ENCODE measurements at places on chromosomes 3 and 15.

DNA sequence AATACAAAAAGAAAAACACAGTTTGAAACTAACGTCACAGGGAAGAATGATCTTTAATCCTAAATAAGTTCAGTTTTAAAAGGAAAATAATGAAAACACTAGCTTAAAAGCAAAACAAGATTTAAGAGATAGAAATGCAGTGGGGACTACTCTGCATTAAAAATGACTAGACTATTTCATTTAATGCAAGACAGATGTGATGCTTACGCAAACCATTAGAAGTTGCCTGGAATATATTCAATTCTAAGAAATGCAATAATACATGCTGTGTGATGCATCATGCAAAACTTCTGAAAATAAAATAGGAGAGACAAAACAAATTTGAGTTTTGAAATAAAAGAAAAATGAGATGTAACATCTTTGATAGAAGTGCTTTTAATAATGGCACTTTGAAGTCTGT lies 97.6 kb upstream of the STRIT1 start:
- no peak overlapping the region for H3K27ac ChIP-seq
- H3K27me3 ChIP-seq, result no peaks in the 10 kb centered on the region
- no peak for DNase-seq
- H3K36me3 ChIP-seq, result no peaks in the 10 kb centered on the region

DNA sequence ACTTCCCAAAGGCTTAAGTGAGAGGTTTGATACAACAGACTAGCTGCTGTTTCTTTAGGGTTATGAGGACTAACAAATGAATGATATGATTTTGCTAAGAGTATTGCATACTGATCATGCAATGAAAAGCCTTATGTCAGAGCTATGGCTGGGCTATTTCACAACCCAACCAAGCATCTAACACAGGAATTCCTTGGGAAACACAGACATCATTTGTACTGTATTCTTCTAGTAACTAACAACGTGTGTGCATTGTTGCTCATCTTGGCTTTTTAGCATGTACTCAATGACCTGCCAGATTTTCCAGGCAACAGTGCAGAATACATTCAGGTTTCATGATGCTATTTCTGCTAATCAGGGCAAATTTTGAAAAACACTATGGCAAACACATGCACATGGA lies 19.3 kb downstream of the PDZRN3 start:
- H3K36me3 ChIP-seq, result no peaks in the 10 kb centered on the region
- no peak for DNase-seq
- H3K4me1 ChIP-seq, result peaks cover 2% of the 10 kb centered on the region
- no peak overlapping the region for H3K27ac ChIP-seq
- H3K4me3 ChIP-seq, result no peak overlapping the region

DNA sequence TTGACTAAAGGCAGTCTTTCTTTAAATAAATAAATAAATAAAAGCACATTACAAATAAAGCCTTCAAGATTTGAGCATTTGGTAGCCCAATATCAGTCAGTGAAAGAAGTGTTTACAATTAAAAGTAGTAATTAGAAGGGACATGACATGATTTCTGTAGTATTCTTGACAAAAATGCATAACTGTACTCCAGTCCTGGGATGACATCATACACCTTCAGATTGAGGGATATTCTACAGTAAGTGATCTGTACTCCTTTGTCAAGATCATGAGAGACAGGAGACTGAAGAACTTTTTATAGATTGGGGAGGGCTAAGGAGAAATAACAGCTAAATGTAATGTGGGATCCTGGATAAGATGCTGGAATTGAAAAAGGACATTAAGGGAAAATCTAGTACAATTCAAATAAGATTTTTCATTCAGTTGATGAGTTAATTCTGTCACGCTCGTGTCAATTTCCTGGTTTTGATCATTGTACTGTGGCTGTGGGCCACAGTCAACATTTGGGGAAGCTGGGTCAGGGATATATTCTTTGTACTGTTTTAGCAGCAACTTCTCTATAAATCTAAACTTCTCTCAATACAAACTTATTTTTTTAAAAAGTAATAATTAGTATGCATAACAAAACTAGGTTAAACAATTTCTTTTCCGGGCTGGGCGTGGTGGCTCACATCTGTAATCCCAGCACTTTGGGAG lies 314.8 kb downstream of the PTPRG start:
- no peaks in the 10 kb centered on the region for H3K36me3 ChIP-seq
- H3K4me1 ChIP-seq, result peaks cover 8% of the 10 kb centered on the region
- no peak overlapping the region for H3K27ac ChIP-seq
- H3K4me3 ChIP-seq, result no peak overlapping the region
- DNase-seq, result no peak

- no peak overlapping the region for H3K27ac ChIP-seq
- H3K4me1 ChIP-seq, result no peaks in the 10 kb centered on the region
- DNase-seq, result no peak
- no peaks in the 10 kb centered on the region for H3K36me3 ChIP-seq
Measured at GRCh38 chr15:60945196-60945595, 283.9 kb downstream of the RORA start.

DNA sequence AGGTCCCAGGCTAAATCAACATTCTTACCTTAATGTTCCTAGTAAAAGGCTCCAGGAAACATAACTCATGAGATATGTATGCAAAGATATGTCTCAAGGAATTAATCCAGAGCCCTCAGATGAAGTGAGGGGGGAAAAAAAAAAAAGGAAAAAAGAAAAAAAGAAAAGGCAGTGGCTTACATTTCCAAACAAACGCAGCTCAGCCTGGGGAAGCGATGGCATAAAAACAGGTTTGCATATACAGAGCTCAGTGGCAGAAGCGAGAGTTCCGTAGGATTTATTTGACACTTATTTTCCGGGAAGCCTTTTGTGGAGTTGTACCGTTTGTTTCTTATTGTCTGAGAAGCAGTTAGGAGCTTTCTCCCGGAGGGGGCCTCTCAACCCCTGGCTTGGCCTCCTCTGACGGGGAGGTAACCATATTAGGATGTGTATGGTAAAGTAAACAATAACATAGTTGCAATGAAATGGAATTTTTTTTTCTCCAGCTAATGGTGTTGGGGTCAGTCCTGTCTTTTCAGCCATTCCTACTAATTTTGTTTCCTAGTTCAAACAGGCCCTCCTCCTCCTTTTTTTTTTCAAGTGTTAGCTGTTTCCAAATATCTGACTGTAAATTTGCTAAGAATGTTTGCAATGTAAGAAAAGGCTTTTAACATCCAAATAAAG lies 338.6 kb downstream of the FOXP1 start:
- H3K27me3 ChIP-seq, result no peaks in the 10 kb centered on the region
- DNase-seq, result no peak
- H3K4me1 ChIP-seq, result peaks cover 8% of the 10 kb centered on the region

DNA sequence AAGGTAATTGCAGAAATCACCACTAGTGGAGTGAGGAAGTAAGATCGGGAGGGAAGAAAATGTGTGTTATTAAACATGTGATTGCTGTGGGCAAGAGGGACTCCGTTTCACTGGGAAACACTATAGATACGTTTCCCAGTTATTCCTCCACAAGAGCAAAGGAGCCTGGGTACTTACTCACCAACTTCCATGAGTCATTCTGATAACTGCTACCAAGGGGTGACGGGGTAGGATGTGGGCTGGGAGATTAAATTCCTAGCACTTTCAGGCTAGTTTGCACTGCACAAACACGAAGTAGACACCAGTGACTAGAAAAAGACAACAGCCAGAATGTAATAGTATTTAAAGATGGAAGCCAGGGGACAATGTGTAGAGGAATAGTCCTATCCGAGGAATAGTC lies 812.9 kb upstream of the CFAP20DC start:
- H3K27me3 ChIP-seq, result no peaks in the 10 kb centered on the region
- no peaks in the 10 kb centered on the region for H3K36me3 ChIP-seq
- H3K27ac ChIP-seq, result no peak overlapping the region
- no peak for DNase-seq
- H3K4me1 ChIP-seq, result no peaks in the 10 kb centered on the region

DNA sequence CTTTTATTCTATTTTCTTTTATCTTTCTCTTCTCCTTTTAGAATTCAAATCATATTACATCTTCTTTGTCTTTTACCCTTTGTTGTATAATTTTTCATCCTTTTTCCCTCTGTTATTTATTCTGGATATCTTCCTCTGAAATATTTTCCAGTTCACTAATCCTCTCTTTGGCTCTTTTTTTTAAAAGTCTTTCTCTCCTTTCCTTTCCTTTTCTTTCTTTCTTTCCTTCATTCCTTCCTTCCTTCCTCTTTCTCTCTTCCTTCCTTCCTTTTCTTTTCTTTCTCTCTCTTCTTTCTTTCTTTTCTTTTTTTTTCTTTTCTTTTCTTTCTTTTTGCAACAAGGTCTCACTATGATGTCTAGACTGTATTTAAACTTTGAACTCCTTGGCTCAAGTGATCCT lies 9.3 kb downstream of the SUSD5 start:
- no peak for DNase-seq
- H3K36me3 ChIP-seq, result no peaks in the 10 kb centered on the region
- no peaks in the 10 kb centered on the region for H3K4me1 ChIP-seq
- H3K27ac ChIP-seq, result no peak overlapping the region
- H3K27me3 ChIP-seq, result no peaks in the 10 kb centered on the region
- H3K4me3 ChIP-seq, result no peak overlapping the region

DNA sequence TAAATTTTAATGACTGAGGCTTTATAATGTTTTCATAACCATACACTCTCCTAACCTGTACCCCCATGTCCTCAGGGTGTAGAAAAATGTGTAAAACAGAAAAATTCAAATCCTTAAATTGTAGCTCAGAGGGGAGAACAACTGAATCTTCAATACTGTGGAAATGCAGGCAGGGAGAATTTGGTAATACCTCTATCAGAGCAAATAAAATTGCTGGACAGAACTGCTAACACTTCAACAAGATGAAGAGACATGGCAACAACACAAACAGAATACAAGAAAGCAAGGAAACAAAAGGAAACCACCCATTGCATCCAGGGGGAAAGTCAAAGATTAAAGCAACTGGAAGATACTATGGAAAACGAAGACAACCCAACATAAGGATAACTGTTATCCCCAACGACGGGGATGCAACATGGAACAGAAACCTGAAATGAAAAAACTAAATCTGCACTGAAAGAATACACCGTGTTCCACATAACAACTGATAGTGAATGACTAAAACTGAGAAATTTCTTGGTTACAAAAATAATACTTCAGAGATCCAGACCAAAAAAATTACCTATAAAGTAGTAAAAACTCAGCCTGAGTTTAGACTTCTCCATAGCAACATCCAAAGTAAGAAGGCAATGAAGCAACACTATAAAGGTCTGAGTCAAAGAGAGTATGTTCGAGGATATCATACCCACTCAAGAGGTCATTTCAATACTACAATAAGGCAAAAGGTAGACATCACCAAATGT lies 48.5 kb downstream of the HACD2 start:
- no peaks in the 10 kb centered on the region for H3K36me3 ChIP-seq
- no peak overlapping the region for H3K4me3 ChIP-seq
- no peak for DNase-seq

GRCh38 chr3:149879872-149880271 lies 66.9 kb downstream of the RNF13 start:
- no peaks in the 10 kb centered on the region for H3K27me3 ChIP-seq
- no peak overlapping the region for H3K27ac ChIP-seq
- DNase-seq, result peak; percentile 41
- H3K4me3 ChIP-seq, result no peak overlapping the region
- H3K4me1 ChIP-seq, result no peaks in the 10 kb centered on the region

DNA sequence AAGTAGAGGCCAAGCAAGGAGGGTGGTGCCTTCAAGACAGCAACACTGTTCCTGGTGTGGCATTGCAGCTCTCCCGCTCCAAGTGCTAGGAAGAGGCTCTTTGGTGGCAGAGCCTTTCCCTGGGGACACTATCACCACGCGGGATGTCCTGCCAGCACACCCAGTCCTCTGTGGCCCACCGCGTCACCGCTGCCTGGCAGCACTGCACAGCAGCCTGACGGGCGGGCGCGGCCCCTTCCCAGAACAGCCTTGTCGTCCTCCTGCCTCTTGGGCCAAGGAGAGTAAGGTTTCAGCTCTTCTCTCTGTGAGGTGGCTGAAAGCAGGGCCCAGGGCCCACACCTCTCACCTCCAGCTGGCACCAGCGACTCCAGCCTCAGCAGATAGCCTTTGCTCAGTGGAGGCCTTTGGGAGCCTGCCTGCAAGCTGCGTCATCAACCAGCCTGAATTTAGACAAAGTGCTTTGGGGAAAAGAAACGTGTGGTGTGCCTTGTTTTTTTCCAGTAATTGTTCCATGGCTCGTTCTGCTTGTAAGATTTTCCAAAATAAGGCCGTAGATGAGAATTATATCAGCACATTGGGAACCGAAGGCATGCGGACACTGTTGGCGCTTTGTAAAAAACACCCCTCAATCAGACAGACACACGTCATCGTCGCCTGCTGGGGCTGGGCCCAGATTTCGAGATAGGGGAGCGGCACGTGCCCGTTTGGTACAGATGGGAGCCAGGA lies 65.0 kb downstream of the AAGAB start:
- no peaks in the 10 kb centered on the region for H3K27me3 ChIP-seq
- no peak overlapping the region for H3K27ac ChIP-seq
- H3K4me3 ChIP-seq, result no peak overlapping the region
- peaks cover 7% of the 10 kb centered on the region for H3K36me3 ChIP-seq

DNA sequence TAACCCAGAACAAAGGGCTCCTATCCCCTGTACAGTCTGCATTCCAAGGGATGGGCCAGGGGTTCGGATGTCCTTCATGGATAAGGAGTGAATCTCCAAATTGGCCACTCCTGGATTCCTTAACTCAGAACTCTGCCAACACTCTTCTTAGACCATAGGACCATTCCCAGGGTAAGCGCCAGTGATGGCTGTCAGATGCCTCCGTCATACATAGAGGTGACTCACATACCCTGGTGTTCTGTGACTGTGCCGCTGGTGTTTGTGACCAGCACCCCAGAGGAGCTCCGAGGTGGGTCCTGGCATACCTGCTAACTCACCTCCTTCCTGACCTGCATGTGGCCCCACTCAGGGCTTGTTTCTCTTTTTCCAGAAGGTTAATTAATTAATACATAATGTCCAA lies 134.7 kb downstream of the KLF13 start:
- H3K27me3 ChIP-seq, result no peaks in the 10 kb centered on the region
- no peak for DNase-seq
- H3K36me3 ChIP-seq, result no peaks in the 10 kb centered on the region
- H3K4me1 ChIP-seq, result peaks cover 1% of the 10 kb centered on the region

DNA sequence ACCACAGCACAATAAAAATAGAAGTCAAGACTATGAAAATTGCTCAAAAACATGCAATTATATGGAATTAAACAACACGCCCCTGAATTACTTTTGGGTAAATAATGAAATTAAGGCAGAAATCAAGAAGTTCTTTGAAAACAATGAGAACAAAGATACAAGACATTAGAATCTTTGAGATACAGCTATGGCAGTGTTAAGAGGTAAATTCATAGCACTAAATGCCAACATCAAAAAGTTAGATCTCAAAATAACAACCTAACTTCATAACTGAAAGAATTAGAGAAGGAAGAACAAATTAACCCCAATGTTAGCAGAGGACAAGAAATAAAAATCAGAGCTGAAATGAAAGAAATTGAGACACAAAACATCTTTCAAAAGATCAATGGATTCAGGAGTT lies 86.6 kb upstream of the UBP1 start:
- no peak for DNase-seq
- no peaks in the 10 kb centered on the region for H3K27me3 ChIP-seq
- no peaks in the 10 kb centered on the region for H3K36me3 ChIP-seq
- H3K4me3 ChIP-seq, result no peak overlapping the region
- H3K4me1 ChIP-seq, result no peaks in the 10 kb centered on the region
- H3K27ac ChIP-seq, result no peak overlapping the region

Measured in iPS DF 6.9 (cell line).